Activated T-helper 1 cell treated with anti-CD3 and anti-CD28 coated beads, Interleukin-12 subunit alpha, Interleukin-12 subunit beta, Interleukin-2, Interleukin-4 antibody, amounts not matched to agents 30 ng/mL and 10 ng/mL and 1 ng/mL, durations not matched to agents 14 hours and 24 hours and 36 hours (primary cell): ENCODE measurements at places on chromosomes 16 and 17.

DNA sequence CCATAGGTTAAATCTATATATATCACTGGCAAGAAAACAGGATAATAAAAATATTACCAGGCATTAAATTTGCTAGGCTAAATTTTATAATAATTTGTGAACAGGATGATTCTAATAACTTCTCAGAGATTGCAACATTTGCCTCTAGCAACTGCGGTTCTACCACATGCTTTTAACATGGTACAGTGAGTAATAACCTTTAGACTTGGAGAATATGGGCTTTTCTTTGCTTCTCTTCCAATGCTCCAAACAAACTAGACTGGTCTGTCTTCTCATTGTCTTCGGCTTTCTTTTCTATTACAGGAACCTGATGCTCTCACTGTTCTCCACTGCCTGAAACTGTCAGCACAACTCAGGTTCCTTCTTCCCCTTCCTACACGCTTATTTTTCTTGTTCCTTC, 80.6 kb downstream of the CA4 start:
- no peak for DNase-seq

- no peak for DNase-seq
These were observed 12.6 kb upstream of the CDR2 start for GRCh38 chr16:22386976-22387375.

DNA sequence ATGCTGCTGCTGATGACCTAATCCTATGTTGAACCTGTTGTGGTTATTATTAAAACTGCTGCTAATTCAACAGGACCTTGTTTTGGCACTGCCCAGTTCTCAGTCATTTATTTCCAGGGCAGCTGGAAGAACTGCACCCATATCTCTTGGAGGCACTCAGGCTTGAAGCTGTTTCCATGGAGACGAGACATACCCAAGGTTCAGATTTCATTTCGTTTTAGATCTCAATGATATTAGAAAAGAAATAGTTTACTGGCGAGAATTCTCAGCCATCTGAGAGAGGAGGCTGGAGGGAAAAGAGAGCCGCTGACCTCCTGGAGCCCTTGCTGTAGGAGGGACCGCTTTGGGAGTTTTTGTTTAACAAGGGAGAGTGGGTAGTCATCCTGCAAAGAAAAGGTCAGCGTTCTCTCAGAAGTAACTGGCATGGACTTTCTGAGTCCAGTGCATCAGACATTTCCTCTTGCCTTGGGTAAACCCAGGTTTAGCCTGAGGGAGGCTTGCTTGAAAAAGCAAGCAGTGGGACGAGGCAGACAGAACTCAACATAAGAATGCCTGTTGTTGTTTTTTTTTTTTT, 75.4 kb downstream of the YPEL2 start:
- no peak for DNase-seq

DNA sequence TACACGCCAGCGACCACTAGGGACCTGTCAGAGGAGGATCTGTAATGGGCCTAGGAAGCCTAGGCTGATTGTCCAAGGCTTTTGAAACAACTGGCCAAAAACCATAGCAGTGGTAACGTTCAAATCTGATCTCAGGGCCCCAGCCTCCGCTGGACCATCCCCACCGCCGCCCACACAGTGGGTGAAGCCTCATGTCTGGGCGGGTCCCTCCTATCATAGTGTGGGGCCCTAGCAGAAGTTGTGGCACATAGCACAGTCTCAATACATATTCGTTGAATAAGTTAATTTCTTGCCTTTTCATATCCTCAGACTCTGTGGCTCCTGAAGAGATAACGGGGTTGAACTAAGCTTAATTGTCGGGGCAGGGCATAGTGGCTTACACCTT, 818 bp downstream of the DPH1 start:
- no peak for DNase-seq
